ENCODE measurements at places on chromosomes 11 and 22.

GRCh38 chr11:35523861-35524260 is 1.6 kb downstream of the PAMR1 start:
- DNase-seq = no peak

DNA sequence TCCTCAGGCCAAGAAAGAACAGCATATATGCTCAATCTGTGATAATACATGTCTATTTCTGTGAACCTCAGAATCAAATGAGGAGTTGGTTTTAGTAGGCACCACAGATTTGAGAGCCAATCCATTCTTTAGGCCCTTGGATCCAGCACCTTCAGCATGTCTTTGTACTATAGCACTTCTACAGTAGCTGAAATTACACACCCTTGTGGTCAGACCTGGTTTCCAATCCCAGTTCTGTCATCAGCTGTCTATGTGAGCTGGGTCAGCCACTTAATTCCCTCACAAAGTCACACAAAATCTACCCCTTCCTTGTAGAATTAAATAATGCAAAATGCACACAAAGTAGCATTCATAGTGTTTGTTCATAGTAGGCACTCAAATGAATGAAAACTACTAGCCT is 381.3 kb upstream of the LARGE1 start:
- no peak for DNase-seq

- no peak for DNase-seq
These were observed 41.6 kb downstream of the C11orf71 start for GRCh38 chr11:114358716-114359115.

GRCh38 chr22:27581236-27581635 is 220.3 kb downstream of the MN1 start:
- DNase-seq = no peak

DNA sequence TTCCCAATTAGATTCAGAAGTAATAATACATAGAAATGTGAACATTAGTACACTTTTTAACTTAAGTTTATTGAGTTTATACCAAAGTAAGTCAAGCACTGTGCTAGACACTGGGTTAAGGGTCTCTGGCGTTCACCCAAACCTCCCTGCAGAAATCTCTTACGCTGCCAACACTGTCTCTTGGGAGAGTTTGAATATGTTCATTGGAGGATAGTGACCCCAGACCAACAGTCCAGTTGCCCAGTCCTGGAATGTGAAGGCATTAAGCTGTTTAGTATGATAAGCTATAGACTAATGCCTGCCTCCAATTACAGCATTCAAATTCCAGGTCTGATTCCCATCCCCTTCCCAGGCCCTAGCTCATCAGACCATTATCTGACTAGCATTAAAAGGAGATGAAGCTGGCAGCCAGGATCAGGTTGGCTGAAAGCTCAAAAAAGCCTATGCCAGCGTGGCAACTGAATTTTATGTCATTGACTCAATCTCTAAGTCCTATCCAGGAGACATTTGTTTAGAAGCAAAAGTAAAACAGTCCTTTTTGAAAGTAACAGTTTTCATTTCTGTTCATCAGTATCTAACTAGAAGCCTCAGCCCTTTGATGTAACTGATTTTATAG is 77.8 kb downstream of the SFI1 start:
- DNase-seq = no peak

DNA sequence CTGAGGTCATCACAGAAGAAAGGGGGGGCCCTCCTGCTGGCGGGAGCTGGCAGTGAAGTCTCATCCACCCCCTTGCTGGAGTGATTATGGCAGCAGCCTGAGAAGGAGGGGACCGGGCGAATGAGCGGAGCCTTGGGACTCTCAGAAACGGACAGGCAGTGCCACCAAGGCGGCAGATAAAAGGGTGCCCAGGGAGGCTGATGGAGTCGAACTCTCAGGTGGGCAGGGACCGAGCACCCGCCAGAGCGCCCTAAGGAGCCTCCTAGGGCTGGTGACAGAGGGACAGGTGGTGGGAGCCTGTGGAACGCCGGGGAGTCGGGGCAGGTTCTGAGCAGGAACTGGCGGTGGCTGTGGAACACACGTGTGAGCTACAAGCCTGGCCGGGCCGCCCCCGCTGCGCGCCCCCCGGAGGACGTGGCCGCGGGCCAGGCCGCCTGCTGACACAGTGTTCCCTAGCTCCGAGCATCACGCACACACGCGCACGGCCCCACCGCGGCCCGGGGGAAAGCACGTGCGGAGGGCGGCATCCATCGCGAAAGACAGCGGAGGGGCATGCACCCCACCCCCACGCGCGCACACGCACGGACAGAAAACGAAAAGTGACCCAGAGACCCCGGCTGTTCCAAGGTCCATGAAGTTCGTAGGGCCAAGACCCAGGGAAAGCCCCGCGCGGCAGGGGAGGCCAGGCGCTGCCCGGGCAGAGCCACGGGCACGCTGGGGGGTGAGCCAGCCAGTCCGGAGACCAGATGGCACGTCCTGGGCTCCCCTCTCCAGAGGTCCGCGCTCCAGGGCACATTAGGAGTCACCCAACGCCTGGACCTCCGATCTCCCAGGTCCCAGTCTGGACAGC is 1.0 kb downstream of the VWCE start:
- DNase-seq = peak; percentile 6

GRCh38 chr11:35911013-35911412 is 32.8 kb upstream of the LDLRAD3 start:
- DNase-seq = no peak

- DNase-seq = no peak
These were observed 30.1 kb downstream of the KIAA0930 start for GRCh38 chr22:45210577-45210976.

DNA sequence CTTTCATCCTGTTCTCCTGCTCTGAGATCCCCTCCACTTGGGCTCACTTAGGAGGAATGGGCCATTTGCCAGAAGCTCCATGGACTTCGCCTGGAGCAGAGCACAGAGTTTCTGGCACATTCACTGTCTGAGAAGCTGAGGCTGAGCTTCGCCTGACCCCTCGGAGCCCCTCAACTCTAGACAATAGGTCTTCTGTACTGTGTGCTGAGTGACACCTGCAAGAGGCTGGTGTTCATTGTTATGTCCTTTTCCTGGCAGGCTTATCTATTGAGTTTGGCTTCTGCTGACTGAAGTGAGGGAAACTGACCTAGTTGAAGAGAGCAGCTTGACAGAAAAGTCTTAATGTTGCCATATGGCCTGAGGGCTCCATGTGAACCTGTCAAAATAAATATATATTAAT is 124.3 kb downstream of the EHF start:
- no peak for DNase-seq

DNA sequence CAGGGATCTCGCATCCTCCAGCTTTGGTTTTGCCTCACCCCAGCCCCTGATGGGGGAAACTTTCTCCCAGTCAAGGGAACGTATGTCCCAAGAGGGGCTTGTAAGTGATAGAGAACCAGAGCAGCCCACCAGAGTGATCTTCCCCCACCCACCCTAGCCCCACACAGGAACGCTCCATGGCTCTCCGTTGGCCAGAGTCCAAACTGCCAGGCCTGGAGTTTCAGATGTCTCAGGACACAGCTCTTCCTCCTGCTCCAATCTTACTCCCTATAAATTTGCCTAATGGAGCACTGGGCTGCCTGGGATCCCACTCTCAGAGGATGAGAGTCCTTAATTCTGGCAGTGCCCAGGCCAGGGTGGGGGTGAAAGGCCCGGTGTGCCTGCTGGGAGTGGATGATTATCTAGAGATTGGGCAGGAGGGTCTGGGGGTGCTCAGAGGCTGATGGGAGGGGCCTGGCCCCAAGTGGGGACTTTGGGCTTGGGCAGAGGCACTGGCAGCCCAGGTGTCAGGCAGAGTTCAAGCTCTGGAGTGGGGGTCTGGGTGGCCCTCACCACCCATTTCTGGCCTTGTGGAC is 79.9 kb downstream of the WNT7B start:
- DNase-seq = no peak

- DNase-seq = no peak
These were observed 698.5 kb downstream of the KCNA4 start for GRCh38 chr11:29318134-29318845.

- DNase-seq = no peak
These were observed 689 bp upstream of the TMEM126A start for GRCh38 chr11:85647078-85647477.

GRCh38 chr22:48253573-48253972 is 1491.1 kb downstream of the TBC1D22A start:
- DNase-seq = no peak

DNA sequence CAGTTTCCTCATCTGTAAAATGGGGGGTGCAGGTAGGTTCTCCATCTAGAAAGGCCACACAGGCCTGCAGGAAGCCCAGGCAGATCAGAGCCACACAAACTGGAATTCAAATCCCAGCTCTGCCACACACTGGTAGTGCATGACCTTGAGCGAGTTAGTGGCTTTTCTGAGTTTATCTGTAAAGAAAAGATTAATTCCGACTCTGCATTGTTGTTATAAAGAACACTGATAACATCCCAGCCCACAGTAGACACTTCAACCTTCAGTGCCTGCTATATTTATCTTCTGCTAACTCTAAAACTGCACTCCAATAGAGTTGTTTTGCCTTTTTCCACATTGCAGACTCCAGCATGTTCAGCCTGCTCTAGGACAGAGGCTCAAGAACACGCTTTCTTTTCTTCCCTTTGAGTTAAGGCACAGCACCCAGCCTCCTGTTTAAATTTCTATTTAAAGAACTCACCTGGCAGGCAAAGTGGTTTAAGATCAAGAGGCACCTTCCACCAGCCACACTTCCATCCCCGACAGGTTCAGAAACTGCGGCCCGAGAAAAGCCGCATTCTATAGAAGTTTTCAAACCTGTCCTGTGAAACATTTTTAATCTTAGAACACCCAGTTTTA is 133.9 kb downstream of the PLEKHA7 start:
- DNase-seq = no peak

DNA sequence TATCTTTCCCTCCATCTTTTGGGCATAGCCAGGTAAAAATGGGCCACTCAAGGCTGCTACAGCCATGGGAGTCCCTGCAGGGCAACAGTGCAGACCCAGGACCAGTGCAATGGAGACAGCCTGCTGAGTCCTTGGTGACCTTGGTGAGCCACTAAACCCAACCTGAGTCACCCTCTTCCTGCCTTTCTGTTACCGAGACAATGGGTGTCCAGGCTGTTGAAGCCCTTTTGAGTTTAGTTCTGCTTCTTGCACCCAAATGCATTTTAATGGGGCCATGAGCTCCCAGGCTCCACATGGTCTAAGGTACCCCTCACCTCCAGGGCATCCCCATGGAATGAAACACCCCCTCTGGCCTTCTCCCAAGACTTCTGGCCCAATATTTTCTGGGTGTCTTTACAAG is 874 bp upstream of the PLAAT4 start:
- DNase-seq = no peak

DNA sequence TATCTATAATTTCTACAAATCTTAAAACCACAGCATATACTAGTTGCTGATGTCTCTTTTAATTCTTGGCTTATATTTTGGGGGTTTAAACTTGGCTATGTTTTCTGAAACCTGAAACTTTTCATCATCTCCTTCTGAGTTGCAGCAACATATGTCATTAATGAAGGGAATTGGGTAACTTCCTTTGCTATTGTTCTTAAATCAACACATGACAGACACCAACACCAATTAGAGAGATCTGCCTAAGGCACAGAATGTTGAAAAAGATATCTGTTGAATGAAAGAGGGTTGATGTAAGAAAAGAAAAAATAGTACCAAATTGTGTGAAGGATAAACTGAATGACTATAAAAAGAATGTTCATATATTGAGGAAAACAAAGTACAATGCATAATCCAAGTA is 10.3 kb upstream of the GAS2 start:
- no peak for DNase-seq

- no peak for DNase-seq
These were observed 99.3 kb upstream of the FSHB start for GRCh38 chr11:30131535-30131934.

DNA sequence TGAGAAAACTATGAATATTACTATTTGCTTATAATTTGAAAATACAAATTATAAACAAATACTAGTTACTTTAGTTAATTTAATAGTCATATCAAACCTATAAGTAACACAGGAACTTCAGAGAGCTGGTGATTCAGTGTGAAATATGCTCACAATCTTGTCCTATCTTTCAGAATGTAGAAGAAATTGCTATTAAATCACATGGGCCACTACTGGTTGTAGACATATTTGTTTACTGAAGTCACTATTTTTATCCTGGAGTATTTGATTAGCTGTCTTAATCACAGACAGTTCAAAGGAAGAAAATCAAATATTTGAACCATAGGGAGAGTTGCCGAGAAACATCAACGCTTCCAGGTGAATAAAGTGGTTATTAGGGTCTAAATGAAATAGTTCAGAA is 187.6 kb upstream of the ANO3 start:
- no peak for DNase-seq

DNA sequence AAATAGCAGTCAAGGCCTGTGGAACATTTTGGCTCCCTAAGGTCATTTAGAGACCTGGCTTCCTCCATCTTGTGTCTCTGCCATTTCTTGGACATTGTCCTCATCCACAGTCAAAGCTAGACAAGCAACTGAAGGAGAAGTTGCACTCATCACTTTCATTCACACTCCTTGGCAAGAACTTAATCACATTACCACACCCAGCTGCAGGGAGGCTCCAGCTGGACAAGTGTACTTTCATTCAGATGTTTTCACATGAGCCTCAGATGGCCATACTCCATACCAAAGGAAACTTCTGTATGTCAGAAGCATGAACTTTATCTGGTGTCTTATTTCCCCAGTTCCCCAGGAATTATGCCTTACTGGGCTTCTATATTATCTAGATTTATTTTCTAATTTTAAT is 537.4 kb downstream of the TMEM135 start:
- no peak for DNase-seq

GRCh38 chr11:65221026-65221425 is 39.3 kb downstream of the CAPN1 start:
- DNase-seq = no peak

DNA sequence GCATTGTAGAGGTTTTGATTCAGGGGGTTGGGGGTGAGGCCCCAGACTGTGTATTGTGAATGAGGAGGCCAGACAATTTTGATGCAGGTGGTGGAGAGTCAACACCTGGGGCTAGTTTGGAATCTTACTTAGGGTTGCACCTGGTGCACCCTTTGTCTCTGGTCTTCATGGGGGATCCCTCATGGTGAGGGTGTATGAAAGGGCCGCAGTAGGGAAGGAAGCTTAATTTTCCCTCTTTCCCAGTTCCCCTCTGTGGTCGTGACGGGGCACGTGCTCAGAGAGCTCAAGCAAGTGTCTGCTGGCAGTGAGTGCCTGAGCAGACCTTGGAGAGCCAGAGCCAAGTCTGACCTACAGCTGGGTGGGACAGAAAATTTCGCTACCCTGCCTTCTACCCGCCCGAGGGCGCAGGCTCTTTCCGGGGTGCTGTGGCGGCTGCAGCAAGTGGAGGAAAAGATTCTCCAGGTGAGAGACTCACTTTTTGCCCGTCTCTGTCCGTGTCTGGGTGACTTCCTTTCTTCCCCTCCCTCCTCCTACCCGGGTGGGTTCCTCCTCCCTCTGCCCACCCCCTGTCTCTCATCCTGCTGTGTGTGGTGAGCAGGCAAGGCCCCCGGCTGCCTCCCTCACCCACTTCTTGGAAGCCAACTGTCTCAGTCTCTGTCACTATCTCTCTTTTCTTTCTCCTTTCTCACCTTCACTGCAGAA is 131.7 kb downstream of the MICAL2 start:
- no peak for DNase-seq

DNA sequence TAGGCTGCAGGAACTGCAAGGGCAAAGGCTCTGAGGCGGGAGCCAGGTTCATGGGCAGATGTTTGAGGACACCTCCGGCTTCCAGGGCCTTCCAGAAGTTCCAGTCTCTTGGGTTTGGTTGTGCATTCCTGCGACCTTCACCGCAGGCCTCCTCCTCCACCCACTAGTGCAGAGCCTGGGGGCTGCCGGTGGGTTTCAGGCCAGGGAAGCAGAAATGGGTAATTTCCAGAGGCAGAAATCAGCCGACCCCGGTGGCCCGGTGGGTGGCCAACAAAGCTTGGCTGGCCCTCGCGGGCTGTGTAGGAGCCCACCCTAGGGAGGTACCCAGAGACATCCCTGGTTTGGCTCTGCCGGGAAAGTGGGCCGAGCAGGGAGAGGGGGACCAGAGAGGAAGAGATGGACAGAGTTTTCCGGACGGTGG is 417 bp upstream of the PHETA2 start:
- no peak for DNase-seq

All from activated T-cell treated with anti-CD3 and anti-CD28 coated beads for 1 hour (primary cell).